ENCODE measurements at places on chromosomes 1 and 21.

DNA sequence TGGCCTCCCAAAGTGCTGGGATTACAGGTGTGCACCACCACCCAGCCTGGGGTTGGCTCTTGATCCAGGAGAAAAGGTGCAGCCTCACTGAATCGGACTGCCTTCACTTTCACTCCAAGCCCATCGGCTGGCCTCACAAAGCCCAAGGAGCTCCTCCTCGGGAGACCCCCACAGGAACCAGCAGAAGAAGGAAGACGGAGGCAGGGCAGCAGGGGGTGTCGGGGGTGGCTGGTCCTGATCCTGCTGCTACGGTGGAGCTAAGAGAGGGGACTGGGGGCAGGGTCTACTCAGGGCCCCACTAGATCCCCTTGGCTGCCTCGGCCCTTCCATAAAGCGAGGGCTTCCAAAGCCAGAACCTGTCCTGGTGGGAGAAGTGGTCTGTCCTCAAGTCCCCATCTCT, 93.9 kb downstream of the STUM start:
- H3K36me3 ChIP-seq: peaks cover 5% of the 10 kb centered on the region
- DNase-seq: peak; percentile 29
- H3K4me1 ChIP-seq: peaks cover 36% of the 10 kb centered on the region
- H3K27ac ChIP-seq: no peak overlapping the region
- H3K27me3 ChIP-seq: no peaks in the 10 kb centered on the region

GRCh38 chr1:181595234-181595633, 111.9 kb downstream of the CACNA1E start:
- H3K4me1 ChIP-seq: no peaks in the 10 kb centered on the region
- peaks cover 19% of the 10 kb centered on the region for H3K27me3 ChIP-seq
- no peak overlapping the region for H3K27ac ChIP-seq
- H3K36me3 ChIP-seq: no peaks in the 10 kb centered on the region
- H3K4me3 ChIP-seq: no peak overlapping the region

GRCh38 chr1:25030674-25031589, 100.9 kb upstream of the RUNX3 start:
- peaks cover 80% of the 10 kb centered on the region for H3K4me1 ChIP-seq
- DNase-seq: peak; percentile 77

GRCh38 chr1:168340781-168341482, 60.3 kb downstream of the TBX19 start:
- no peak overlapping the region for H3K4me3 ChIP-seq
- H3K27ac ChIP-seq: peak overlapping the region; percentile 61
- no peak for DNase-seq
- no peaks in the 10 kb centered on the region for H3K27me3 ChIP-seq
- peaks cover 8% of the 10 kb centered on the region for H3K36me3 ChIP-seq

GRCh38 chr1:85584264-85584781, 3.8 kb downstream of the CCN1 start:
- no peak overlapping the region for H3K4me3 ChIP-seq
- no peak for DNase-seq
- H3K27me3 ChIP-seq: peaks cover 37% of the 10 kb centered on the region
- no peak overlapping the region for H3K27ac ChIP-seq
- H3K36me3 ChIP-seq: no peaks in the 10 kb centered on the region

GRCh38 chr1:230773396-230774033, 26.3 kb downstream of the CAPN9 start:
- no peak overlapping the region for H3K4me3 ChIP-seq
- DNase-seq: no peak
- H3K27ac ChIP-seq: no peak overlapping the region
- peaks cover 5% of the 10 kb centered on the region for H3K4me1 ChIP-seq
- H3K36me3 ChIP-seq: no peaks in the 10 kb centered on the region
- H3K27me3 ChIP-seq: peaks cover 3% of the 10 kb centered on the region

- no peak for DNase-seq
- peaks cover 58% of the 10 kb centered on the region for H3K36me3 ChIP-seq
- peaks cover 49% of the 10 kb centered on the region for H3K4me1 ChIP-seq
- no peak overlapping the region for H3K4me3 ChIP-seq
Observed at GRCh38 chr1:154174654-154175053, 17.2 kb downstream of the TPM3 start.

DNA sequence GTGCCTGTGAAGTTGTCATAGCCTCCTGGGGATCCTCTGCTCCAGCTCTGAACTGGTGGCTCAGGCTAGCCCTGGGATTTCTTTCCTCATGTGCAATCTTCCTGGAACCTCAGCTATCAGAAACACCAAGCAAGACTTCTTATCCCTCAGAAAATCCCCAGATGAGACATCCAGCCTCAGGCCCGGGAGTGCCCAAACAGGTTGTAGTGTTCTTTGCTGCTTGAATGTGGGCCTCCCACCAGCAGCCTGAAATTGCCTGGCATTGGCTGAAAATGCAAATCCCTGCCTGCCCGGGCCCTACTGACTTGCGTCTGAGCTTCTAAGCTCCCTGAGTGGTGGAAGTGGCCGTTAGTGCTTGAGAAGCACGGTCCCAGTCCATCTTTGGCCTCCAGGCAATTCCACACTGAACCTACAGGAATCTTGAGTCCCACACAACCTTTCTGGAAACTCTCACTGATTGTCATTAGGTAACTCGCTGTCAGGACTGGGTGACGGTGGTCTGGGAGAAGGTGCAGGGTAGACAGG, 146.8 kb downstream of the ZBTB18 start:
- no peaks in the 10 kb centered on the region for H3K4me1 ChIP-seq
- H3K4me3 ChIP-seq: no peak overlapping the region
- no peak for DNase-seq
- no peaks in the 10 kb centered on the region for H3K27me3 ChIP-seq
- no peaks in the 10 kb centered on the region for H3K36me3 ChIP-seq

DNA sequence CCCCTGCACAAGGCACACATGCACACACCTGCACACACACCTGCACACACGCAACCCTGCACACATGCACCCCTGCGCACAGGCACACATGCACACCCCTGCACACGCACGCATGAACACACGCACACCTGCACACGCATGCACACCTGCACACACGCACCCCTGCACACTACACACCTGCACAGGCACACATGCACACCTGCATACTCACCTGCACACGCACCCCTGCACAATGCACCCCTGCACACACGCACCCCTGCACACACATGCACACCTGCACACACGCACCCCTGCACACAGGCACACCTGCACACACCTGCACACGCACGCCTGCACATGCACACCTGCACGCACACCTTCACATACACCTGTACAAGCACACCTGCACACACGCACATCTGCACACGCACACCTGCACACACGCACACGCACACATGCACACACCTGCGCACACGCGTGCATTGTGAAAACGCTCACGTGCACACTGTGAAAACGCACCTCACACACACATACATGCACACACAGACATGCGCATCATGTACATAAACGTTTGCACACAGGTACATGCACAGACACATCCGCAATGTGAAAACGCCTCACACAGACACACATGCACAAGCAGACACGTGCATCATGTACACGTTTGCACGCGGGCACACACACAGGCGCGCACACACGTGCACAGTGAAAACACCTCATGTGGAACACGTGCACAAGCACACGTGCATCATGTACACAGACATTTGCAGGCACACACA, 8.2 kb downstream of the DVL1 start:
- H3K4me3 ChIP-seq: no peak overlapping the region
- no peaks in the 10 kb centered on the region for H3K4me1 ChIP-seq
- H3K27ac ChIP-seq: no peak overlapping the region
- peaks cover 11% of the 10 kb centered on the region for H3K36me3 ChIP-seq

DNA sequence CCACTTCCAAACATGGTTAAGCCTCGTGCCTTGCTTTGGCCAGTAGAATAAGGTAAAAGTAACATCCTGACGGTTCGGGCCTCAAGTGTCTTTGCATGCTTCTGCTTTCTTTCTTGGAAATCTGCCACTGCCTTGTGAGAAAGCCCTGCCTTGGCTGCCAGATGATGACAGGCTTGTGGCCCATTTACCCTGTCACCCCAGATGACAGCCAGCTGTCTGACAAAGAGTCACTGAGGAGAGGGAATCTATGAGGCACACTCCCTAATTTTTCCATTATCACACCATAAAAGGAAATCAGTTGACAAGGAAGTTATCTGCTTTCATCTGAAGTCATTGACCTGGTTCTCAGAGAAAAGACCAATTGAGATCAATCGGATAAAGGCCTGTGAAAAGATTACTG, 199.8 kb downstream of the USH2A start:
- H3K4me3 ChIP-seq: no peak overlapping the region
- no peak overlapping the region for H3K27ac ChIP-seq
- H3K4me1 ChIP-seq: peaks cover 2% of the 10 kb centered on the region
- H3K27me3 ChIP-seq: no peaks in the 10 kb centered on the region

DNA sequence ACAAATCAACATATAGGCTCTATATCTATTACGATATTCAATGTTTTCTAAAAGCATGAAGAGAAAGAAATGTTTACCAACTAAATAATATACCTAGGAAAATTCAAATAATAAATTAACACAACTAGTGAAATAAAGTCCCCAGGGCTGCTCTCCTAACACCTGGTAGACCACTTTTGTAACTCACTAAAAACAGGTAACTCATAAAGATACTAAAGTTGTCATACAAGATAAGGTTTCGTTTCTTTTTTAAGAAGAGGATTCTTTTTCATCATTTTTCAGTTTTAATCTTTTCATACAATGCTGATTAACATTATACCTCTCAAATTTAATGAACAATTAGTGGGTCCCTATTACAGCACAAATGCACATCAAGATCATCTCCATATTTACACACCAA, 99.0 kb downstream of the ZZZ3 start:
- H3K27me3 ChIP-seq: no peaks in the 10 kb centered on the region
- DNase-seq: no peak
- no peak overlapping the region for H3K27ac ChIP-seq
- no peaks in the 10 kb centered on the region for H3K4me1 ChIP-seq
- no peak overlapping the region for H3K4me3 ChIP-seq

- H3K36me3 ChIP-seq: no peaks in the 10 kb centered on the region
- peaks cover 3% of the 10 kb centered on the region for H3K4me1 ChIP-seq
- H3K27me3 ChIP-seq: peaks cover 5% of the 10 kb centered on the region
- H3K4me3 ChIP-seq: no peak overlapping the region
- DNase-seq: no peak
Observed at GRCh38 chr1:153402226-153402625, 11.4 kb upstream of the S100A8 start.

- H3K36me3 ChIP-seq: peaks cover 10% of the 10 kb centered on the region
- peaks cover 23% of the 10 kb centered on the region for H3K4me1 ChIP-seq
- DNase-seq: no peak
- no peak overlapping the region for H3K27ac ChIP-seq
Observed at GRCh38 chr1:28326515-28326914, 2.3 kb upstream of the MED18 start.

- H3K27me3 ChIP-seq: peaks cover 8% of the 10 kb centered on the region
- H3K27ac ChIP-seq: no peak overlapping the region
- H3K4me3 ChIP-seq: no peak overlapping the region
- H3K36me3 ChIP-seq: no peaks in the 10 kb centered on the region
Observed at GRCh38 chr1:192776206-192776605, 32.6 kb upstream of the RGS2 start.

GRCh38 chr1:70892140-70892539, 155.5 kb downstream of the PTGER3 start:
- H3K27ac ChIP-seq: no peak overlapping the region
- DNase-seq: no peak
- H3K4me1 ChIP-seq: peaks cover 7% of the 10 kb centered on the region
- no peak overlapping the region for H3K4me3 ChIP-seq
- no peaks in the 10 kb centered on the region for H3K36me3 ChIP-seq

DNA sequence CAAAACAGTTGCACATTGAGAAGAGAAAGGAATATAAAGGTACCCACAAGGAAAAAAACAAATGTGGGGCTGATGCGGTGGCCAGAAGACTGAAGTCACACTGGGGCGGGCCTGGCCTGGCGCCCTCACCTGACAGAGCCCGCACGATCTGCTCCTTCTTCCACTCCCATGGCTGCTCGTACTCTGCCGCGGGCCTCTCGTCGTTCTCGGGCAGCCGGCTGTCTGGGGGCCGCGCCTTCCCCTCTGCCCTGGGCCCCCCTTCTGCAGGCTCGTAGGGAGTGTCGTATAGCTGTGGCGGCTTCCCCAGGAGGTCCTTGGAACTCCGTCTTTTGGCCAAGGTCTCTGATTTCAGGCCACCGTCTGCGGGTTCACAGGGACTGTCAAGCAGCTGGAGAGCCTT, 13.1 kb upstream of the TDRD10 start:
- H3K27ac ChIP-seq: no peak overlapping the region
- peaks cover 24% of the 10 kb centered on the region for H3K27me3 ChIP-seq
- DNase-seq: no peak
- no peak overlapping the region for H3K4me3 ChIP-seq
- H3K4me1 ChIP-seq: peaks cover 12% of the 10 kb centered on the region
- H3K36me3 ChIP-seq: no peaks in the 10 kb centered on the region

GRCh38 chr21:28283641-28284490, 708.8 kb downstream of the LTN1 start:
- no peaks in the 10 kb centered on the region for H3K36me3 ChIP-seq
- no peak overlapping the region for H3K27ac ChIP-seq
- no peak overlapping the region for H3K4me3 ChIP-seq
- no peak for DNase-seq
- no peaks in the 10 kb centered on the region for H3K27me3 ChIP-seq

DNA sequence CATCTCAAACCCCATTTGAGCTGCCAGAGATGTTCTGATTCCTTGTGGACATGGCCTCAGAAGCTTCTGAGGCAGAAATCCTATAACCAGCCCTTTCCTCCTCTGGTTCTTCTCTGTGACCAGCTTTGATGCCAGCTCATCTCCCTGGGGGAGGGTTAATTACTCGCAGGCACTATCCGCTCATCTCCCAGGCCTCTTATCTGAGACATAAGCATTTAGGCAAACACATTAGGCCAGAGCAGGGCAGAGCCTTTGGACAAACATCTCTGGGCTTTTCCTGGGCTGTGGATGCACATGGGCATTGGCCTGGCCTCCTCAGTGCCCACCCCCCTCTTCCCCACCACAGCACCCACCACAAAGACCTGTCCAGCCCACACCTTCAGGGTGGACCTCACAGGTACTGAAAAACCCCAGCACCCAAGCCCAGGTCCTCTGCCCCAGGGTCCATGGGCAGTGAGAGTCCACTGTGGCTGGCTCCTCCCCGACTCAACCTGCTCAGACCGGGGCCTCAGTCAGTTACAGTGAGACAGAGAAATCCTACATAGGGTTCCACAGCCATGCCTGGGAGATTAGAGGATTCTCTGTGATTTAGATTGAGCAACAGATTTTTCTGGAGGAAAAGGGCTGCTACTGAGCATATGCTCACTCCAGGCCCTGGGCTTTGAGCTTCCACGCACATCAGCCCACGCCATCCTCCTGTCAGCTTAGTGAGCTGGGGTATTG, 26.9 kb downstream of the IGSF21 start:
- no peak for DNase-seq
- H3K4me1 ChIP-seq: no peaks in the 10 kb centered on the region
- no peak overlapping the region for H3K4me3 ChIP-seq
- H3K27me3 ChIP-seq: peaks cover 5% of the 10 kb centered on the region
- no peaks in the 10 kb centered on the region for H3K36me3 ChIP-seq
